ENCODE measurements at places on chromosomes 16 and 17.
A peak's percentile ranks its signal among the peaks of the same experiment; 100 is the strongest.

DNA sequence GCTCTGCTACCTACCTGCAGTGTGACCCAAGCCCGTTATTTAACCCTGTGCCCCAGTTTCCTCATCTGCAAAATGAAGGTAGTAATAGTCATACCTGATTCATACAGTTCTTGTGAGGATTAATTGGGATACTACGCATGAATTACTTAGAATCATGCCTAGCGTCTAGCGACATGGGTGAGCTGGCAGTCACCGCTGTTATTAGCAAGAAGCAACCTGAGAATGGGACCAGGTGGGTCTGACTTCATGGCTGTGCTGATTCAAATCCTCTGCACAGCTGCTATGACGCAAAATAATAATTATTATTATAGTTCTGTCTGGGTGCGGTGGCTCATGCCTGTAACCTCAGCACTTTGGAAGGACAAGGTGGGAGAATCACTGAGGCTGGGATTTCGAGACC lies 7.9 kb downstream of the SOCS1 start:
- no peak for DNase-seq

- peak; percentile 72 for DNase-seq
These were observed 50.9 kb upstream of the CLEC3A start for GRCh38 chr16:77971306-77972061.

- peak; percentile 49 for DNase-seq
These were observed 74.0 kb downstream of the N4BP1 start for GRCh38 chr16:48535831-48536613.

GRCh38 chr16:63301349-63301748 lies 1265.1 kb upstream of the CDH8 start:
- DNase-seq: no peak

GRCh38 chr16:17647879-17648872 lies 177.4 kb upstream of the XYLT1 start:
- DNase-seq: no peak

DNA sequence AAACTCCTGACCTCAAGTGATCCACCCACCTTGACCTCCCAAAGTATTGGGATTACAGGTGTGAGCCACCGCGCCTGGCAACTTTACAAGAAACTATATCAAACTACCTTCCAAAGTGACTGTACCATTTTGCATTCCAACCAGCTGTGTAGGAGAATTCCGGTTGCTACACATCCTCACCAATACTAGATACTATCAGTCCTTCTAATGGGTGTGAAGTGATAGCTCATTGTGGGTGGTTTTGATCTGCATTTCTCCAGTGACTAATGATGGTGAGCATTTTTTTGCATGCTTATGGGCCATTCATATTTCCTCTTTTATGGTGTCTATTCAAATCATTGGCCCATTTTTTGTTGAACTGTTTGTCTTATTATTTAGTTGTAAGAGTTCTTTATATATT lies 37.7 kb downstream of the SCNN1B start:
- DNase-seq: no peak

DNA sequence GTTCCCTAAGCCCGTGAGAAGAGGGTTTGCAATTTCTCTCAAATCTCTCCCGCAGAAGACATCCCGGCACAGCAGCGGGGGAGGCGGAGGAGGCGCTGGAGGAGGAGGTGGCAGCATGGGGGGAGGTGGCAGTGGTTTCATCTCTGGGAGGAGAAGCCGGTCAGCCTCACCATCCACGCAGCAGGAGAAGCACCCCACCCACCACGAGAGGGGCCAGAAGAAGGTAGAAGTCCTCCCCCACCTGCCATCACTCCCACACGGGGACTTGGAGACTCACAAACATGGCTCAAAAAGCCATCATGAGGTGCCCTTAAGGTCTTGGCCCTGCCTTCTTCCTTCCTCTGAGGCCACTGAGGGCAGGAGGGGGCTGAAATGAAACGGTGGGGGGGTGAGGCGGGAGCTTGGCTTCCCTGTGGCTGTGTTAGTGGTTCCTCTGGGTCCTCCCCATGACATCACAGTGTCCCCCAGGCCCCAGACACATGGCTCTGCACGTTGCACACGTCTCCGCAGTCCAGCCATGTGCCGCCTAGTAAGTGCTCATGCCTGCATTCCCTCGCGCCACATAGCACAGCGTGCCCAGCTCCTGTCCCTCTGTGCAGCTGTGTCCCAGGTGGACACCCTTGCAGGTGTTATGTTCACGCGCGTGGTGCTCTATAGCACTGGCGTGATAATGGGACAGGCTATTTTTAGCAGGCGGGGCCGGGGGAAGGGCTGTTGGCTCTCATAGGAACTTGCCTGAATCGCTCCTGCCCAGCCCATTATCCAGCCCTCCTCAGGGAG lies 6.9 kb downstream of the MLLT6 start:
- DNase-seq: no peak

- DNase-seq: no peak
These were observed 271.8 kb downstream of the CPPED1 start for GRCh38 chr16:12531937-12532336.

GRCh38 chr16:60170196-60170595 lies 1436.1 kb upstream of the GOT2 start:
- no peak for DNase-seq

GRCh38 chr17:16106161-16106891 lies 106.7 kb downstream of the TTC19 start:
- DNase-seq: no peak

- DNase-seq: no peak
These were observed 17.8 kb upstream of the RNPS1 start for GRCh38 chr16:2285731-2286191.

DNA sequence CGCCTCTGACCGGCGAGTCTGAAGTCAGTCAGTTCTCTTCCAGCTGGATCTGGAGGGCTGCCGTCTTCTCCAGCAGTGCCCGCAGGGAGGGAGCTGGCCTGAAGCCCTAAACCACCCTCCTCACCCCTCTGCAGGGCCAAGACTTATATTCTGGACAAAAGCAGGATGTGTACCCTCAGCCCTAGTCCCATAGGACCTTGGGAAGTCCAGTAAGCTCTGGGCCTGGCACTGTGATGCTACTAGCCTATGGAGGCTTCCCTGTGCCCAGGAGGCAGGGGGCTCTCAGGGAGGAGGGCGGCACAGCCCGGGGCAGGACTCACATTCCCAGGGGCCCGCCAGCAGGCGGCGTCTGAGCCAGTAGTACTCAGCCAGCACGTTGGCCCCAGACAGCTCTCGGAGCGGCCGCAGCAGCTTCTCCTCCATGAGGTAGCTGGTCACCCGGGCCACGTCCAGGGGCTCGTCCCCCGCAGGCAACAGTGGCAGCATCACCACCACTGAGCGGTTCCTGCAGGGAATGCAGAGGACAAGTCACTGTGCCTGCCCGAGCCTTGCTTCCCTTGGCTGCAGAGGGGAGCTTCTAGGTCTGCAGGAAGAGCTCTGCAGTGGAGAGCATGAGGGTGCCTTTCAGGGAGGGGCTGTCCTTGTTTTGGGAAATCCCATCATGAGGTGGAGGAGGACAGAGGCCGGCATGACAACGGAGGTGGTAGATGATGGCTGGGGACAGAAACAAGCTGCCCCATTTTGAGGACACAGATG lies 41.7 kb downstream of the RMI2 start:
- DNase-seq: no peak

- DNase-seq: no peak
These were observed 124.0 kb downstream of the HIC1 start for GRCh38 chr17:2178798-2179501.

- DNase-seq: peak; percentile 18
These were observed at the start of gene ZNF319 for GRCh38 chr16:57999971-58000705. TSS of gene ZNF319 (minus strand) at chr16:58000672. CDS start at chr16:57998265, 2,407 bp downstream.

GRCh38 chr17:49899191-49899485 lies 51.3 kb upstream of the TAC4 start:
- DNase-seq: no peak

- DNase-seq: no peak
These were observed 40.1 kb upstream of the RBBP6 start for GRCh38 chr16:24499193-24499814.

DNA sequence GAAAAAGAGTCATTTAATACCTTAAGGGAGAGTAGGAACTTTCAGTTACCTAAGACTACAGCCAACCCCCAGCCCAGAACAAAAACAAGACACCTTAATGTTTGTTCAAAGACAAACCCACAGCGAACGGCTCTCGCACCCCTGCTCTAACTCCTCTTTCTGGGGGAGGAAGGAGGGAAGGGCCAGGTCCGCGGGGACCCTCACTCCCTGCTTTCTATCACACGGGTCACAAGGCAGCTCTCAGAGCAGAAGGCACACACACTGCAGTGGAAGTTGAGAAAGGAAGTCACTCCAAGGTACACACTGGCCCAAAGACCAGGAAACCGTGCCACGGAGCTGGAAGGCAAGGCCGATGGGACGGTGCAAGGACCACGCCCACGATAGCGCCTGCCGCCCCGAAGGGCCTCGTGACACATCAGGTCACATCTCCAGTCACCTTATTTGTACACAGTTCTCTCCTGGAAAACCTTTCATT lies 10.0 kb downstream of the LITAFD start:
- DNase-seq: no peak

DNA sequence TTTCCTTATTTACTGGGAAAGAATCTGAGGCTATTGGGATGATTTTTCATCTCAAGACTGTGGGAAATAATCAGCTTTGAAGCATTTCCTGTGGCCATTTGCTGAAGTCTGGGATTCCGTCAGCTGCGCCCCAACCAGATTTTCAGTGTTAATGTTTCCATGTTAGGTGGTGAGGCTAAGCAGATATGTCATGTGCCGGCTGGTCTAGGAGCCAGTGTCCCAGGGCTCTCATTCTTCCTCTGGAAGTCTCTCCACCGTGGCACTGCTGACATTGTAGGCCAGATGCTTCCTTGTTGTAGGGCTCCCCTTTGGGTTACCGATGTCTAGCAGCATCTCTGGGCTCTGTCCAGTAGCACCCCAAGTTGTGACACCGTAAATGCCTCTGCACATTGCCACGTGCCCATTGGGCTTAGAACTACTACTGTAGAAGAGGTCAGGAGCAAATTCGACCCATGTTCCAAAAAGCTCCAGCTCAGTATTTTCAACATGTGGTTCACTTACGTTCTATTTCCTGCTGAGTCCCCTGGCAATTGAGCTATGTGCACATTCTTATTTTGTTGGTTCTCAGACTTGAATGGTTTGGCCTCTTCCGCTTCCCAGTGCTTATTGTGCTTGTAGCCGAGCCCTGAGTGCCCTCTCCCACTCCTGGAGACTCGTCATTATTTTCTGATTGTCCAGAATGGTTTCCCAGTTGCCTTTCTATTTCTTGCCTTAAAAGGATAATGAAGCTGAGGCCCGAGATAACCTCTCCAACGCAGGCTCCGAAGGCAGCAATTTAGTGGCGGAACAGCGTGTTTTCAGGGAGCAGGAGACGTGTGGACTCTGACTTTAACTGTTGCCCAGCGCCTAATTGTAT lies 82.2 kb downstream of the SPECC1 start:
- DNase-seq: no peak

GRCh38 chr16:6576606-6577005 lies 756.0 kb upstream of the RBFOX1 start:
- no peak for DNase-seq

DNA sequence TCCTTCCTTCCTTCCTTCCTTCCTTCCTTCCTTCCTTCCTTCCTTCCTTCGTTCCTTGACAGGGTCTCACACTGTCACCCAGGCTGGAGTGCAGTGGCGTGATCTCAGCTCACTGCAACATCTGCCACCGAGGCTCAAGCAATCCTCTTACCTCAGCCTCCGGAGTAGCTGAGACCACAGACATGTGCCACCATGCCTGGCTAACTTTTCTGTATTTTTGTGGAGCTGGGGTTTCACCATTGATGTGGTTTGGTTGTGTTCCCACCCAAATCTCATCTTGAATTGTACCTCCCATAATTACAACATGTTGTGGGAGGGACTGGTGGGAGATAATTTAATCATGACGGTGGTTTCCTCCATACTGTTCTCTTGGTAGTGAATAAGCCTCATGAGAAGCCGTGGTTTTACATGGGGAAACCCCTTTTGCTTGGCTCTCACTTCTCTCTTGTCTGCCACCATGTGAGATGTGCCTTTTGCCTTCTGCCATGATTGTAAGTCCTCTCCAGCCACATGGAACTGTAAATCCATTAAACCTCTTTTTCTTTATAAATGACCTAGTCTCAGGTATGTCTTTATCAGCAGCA lies 90.3 kb upstream of the MPHOSPH6 start:
- DNase-seq: no peak

- no peak for DNase-seq
These were observed 267.6 kb upstream of the SDK2 start for GRCh38 chr17:73911726-73912372.

Data from CD8-positive, alpha-beta T cell (primary cell).